ENCODE measurements at places on chromosomes 13 and 19.

GRCh38 chr19:18590273-18591272 lies 2.0 kb downstream of the REX1BD start:
- DNase-seq, result no peak

GRCh38 chr13:32297206-32297605 lies 18.0 kb downstream of the ZAR1L start:
- no peak for DNase-seq

- DNase-seq, result no peak
Observed at GRCh38 chr13:28734906-28735305, 16.1 kb upstream of the SLC46A3 start.

DNA sequence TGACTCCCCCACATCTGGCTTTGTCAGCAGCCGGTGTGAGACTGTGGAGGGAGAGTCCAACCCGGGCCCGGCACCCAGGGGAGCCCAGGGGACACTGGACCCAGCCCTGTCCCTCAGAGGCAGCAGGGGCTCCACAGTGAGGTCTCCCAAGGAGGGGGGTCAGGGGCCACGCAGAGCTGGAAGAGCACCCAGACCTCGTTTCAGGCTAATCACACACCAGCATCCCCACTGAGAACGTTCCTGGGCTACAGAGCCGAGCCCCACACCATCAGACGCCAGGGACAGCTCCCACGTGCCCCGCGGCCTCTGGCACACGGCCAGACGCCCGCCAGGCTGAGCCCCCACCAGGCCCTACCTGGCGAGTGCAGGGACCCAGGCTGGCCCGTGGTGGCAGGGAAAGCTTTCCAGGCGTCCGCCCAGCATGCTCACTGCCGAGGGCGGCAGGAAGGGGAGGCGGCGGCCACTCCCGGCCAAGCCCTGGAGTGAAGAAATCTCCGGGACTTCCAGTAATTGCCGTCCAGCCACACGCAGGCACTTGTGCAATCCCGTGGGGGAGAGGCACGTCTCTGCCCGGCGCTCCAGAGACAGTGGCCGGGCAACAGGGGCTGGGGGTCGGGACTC lies 19.2 kb downstream of the SBNO2 start:
- no peak for DNase-seq

DNA sequence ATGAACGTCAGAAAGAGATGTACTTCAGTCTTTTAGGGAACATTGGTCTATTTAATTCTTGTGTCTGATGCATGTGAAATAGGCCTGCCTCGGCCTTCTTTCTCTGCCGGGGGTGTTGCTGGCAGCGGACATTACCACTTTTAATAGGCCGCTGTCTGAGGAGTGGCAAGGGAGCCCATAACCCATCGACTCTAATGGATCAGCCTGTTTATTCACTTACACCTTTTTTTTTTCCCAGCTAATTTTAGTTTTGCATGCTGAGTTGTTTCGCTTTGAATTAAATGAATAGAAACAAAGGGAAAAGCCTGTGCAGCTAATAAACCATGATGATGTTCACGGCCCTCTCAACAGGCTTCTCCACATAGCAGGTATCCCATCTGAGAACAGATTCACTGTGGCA lies 78.4 kb downstream of the KCTD15 start:
- no peak for DNase-seq
